Gastroesophageal sphincter (tissue), 4 donors: ENCODE measurements at places on chromosomes 3 and 15. TPM values are rescaled to one million over a fixed set of nuclear protein-coding genes. Genes with fewer than 3 reads are reported as not detected.

The PLAAT1 gene
- 2.7 TPM for total RNA-seq

The TNNC1 gene
- not detected for total RNA-seq

The SLC24A5 gene
- not detected for total RNA-seq

The STRA6 gene
- total RNA-seq: 0.12 TPM

DNA sequence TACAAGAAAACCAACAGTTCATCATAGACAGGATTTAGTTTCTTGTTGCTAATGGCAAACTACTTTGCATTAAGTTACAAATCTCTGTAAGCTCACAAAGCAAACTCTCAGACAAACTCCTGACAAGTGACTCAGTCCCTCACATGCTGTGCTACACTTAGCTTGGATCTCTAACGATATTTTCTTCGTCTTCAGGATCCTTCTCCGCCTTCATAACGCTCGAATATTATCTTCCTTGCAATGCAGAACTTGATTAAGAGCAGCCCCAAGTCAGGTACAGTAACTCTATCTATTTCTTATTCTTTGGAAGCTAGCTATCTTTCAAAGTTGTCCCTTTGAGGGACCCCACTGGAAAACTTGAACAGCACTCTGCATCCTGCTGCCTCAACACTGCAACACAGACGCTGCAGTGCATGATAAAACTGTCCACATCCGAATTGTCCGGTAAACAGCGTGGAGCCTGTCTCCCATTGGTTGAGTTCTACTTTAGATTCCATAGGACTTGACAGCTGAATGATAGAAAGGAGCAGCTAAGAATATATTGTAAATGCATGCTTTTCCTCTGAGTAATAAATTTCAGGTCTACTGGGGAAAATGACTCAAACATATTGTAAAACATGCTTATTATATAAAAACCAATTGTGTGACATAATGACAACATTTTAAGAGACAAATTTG, 61.3 kb downstream of the UACA start:
- peak; percentile 60 for ATAC-seq

DNA sequence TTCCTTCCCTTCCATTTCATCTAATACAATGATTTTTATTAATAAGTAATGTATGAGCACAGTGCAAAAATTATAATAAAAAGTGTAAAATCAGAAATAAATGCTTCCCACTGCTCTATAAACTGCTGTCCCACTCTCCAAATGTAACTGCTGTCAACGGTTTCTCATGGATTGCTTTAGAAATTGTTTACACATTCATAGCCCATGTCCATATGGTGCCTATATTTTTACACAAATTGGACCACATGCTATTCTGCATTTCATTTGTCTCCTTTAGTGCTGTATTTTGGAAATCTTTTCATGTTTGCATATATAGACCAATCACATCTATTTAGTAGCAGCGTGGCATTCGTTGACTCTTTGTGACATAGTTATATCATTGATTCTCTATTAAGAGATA, 164.7 kb upstream of the SLCO3A1 start:
- ATAC-seq: no peak

DNA sequence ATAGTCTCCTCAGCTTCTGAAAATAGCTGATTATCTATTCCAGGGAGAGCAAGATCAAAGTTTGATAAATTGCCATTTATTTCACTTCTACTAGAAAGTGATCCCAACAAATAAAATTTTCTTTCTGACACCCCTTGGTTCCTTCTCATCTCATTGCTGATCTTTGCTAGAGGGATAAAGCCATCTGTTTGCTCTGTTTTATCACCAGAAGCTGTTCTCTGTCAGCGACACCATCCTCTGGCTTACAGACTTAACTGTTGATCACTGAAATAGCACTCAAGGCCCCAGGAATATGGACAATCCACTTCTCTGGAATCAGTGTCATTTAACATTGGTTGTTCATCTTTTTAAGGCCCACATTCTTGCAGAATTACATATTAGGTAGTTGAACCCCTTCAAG, 219.0 kb downstream of the LSAMP start:
- no peak for ATAC-seq

GRCh38 chr15:70783610-70784022, 20.3 kb upstream of the UACA start:
- ATAC-seq: no peak

GRCh38 chr15:29670998-29671981, 151.0 kb downstream of the TJP1 start:
- no peak for ATAC-seq

- ATAC-seq: peak; percentile 53
Measured at GRCh38 chr3:124420392-124420791, 309.9 kb upstream of the UMPS start.

DNA sequence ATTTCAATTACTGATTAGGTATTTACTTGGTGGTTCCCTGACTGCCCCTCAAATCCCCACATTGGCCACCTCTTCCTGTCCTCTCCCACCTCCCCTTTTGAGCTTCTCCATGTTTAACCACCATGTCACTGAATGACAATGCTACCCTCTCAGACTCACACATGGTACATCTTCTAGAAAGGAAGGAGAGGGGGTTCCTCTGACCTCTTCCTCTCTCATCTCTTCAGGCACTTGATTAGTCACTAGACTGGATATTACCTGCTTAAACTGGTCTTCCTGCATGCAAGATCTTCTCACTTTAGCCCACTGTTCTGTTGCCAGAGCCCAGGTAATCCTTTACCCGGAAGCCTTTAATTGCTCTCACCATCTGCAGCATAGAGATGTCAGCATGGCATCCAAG, 64.9 kb downstream of the DIPK2A start:
- ATAC-seq: no peak

- ATAC-seq: no peak
Measured at GRCh38 chr3:101938262-101938847, 89.0 kb downstream of the NFKBIZ start.

DNA sequence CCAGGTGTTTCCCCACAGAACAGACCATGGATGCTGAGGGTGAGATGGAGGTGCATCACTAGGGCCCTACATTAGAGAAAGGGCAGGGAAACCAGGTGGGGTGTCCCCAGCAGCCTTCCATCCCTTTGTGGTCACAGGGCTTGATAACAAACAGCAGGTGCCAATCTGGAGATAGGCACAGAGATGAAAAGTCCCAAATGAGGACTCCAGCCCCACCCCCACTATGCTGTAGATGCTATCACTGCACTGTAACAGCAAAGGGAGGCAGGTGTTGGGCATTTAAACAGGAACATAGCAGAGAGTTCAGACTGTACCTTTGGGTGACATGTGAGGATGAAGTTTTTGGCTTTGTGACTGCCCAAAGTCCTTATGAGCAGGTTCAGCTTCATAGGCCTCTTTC, 21.4 kb downstream of the IL20RB start:
- no peak for ATAC-seq

DNA sequence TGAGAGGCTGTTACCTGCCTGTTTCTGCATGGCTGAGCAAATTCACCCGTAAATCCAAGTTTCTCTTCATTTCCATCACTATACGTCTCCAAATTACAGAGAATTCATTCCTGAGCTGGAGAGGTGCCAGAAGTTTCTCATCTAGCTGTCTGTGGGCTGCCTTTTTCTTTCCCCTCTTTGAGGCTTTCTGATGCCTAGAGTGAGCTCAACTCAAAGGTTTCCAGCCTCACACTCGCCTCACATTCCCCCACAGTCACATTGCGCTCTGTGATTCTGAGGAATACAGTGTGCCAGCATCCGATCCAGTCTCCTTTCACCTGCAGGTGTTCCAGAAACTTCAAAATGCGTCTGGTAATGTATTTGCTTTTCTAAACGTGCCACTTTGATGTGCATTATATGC, 267.2 kb downstream of the MFSD1 start:
- no peak for ATAC-seq
